ENCODE measurements at places on chromosomes 16 and 17.

- DNase-seq = no peak
Measured at GRCh38 chr17:27766438-27766837, 33.9 kb downstream of the NOS2 start.

DNA sequence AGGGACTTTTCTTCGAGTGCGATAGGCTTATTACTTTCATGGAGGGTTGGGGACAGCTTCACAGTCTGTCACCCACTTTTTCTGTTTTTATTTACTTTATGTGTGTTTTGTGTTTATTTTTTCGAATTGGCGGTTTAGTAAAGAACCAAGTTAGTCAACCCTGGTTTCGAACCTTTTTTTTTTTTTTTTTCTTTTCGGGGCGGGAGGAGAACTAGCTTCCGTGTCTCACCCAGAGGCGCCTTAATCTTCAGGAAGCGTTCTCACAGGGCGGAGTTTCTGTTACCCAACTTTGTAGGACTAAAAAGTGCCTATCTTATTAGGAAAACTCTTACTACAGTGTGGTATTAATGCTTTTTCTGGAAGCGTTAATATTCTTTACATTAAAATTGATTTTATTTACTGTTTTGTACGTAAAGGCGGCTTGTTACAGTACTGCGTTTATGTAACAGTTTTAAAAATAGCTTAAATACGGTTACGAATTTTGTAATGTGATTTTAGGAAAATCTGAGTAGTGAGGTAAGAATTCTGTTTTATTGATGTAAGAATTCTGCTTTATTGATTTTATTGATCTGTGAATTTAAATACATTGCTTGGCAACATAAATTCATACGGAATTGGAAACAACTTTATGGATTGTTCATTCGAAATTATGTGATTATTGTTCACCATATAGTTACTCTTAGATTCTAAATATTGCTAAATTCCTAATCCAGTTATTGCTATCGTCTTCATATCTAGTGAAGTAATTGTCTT lies 885 bp downstream of the ZNF207 start:
- peak; percentile 69 for DNase-seq

GRCh38 chr16:85151603-85152413 lies 39.5 kb upstream of the CIBAR2 start:
- DNase-seq = peak; percentile 60

DNA sequence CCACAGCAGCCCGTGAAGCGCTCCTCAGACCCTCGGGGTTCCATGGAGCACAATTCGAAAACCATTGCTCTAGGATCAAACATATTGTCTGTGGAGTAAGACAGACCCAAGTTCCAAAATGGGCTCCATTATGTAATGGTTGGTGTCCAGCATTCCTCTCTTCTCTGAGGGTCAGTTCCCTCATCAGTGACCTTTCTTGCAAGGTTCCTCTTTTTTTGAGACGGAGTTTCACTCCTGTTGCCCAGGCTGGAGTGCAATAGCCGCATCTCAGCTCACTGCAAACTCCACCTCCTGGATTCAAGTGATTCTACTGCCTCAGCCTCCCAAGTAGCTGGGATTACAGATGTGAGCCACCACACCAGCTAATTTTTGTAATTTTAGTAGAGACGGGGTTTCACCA lies 28.4 kb downstream of the PLXDC1 start:
- DNase-seq = no peak

DNA sequence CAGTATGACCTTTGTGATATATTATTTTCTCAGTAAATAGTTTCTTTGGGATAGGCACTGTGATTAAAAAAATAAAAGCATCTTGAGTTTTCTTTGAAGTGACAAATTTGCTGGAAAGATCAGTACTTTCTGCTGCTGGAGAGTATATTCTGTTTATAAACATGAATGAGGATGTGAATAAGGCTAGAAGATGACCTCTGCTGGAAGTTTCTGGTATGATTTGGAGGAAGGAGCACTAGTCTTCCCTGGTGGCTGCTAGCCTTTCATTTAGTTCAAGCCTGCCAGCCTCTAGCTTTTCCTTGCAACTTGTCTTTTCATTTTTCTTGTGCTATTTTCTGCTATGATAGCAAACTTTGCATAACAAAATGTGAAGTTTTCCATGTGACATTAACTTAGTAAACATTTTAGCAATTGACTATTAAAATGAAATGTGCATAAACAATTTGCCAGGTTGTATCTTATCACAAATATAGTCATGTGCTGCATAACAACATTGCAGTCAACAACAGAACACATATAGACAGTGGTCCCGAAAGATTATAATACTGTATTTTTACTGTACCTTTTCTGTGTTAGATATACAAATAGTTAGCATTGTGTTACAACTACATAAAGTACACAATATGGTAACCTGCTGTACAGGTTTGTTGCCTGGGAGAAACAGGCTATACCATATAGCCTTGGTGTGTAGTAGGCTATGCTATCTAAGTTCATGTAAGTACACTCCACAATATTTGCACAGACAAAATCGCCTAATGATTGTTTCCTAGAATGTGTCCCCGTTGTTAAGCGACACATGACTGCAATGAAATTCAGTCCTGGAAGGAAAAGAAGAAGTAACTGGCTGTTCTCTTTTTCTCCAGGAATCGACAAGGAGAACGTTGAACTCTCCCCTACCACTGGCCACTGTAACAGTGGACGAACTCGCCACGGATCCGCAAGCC lies 18.1 kb upstream of the RAB11FIP4 start:
- peak; percentile 60 for DNase-seq

- DNase-seq = peak; percentile 28
Measured at GRCh38 chr17:80861892-80862291, 129.7 kb upstream of the CHMP6 start.

DNA sequence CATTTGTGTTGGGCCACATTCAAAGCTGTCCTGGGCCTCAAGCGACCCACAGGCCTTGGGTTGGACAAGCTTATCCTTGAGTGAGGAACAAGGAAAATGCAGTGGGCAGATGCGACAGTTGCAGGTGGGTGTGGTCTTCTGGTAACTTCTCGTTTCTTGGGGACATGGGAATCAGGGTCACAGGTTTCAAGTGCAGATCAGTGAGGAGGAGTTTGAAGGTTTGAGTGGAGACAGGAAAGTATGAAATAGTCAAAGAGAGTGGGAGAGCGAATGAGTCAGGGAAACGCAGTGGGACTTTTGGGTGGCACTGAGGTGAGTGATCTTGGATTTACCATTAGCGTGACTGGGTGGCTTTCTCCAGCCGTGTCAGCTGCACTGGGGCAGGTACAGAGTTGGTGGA lies 15.4 kb upstream of the CCL22 start:
- DNase-seq = no peak

- no peak for DNase-seq
Measured at GRCh38 chr16:86914876-86915717, 336.7 kb downstream of the FOXL1 start.

GRCh38 chr17:69669441-69670178 lies 255.1 kb downstream of the MAP2K6 start:
- no peak for DNase-seq

DNA sequence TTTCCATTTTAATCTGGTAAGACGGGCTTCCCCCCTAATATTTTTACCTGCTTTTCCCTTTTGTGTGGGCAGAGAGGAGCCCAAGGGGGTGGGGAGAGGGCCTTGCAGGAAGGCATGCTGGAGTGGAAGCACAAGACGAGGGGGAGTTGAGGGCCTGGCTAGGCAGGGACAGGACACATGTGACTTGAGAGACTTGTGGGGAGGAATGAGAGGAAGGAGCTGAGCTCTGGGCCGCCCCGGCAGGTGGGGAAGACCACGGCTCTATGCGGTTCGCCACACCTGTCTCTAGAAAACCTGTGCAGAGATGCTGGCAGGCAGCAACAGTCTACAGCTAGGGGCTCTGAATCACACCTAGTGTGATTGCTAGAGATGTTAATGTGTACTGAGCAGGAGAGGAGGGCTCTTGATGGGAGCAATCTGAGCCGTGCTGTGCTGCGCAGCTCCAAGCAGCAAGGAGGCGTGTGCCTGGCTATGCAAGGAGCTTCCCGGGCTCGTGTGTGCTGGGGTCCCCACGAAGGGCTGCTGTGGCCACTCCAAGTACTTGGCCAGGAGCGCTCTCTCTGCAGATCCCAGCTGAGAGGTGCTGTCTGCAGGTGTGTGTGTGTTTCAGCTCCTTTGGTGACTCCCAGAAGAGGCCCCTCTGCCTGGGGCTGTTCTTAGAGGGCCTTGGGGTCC lies 50.2 kb downstream of the PDPK1 start:
- no peak for DNase-seq

GRCh38 chr17:72425133-72425793 lies 304.4 kb downstream of the SOX9 start:
- no peak for DNase-seq
